Muscle of leg (tissue), 16 donors: ENCODE measurements at places on chromosomes 4 and X. TPM values are rescaled to one million over a fixed set of nuclear protein-coding genes. Genes with fewer than 3 reads are reported as not detected.
A peak's percentile ranks its signal among the peaks of the same experiment; 100 is the strongest.

Gene VCX3A
- not detected for total RNA-seq

Gene TAF7L
- total RNA-seq: 0.09 TPM

Gene AKAP4
- 0.66 TPM for total RNA-seq

DNA sequence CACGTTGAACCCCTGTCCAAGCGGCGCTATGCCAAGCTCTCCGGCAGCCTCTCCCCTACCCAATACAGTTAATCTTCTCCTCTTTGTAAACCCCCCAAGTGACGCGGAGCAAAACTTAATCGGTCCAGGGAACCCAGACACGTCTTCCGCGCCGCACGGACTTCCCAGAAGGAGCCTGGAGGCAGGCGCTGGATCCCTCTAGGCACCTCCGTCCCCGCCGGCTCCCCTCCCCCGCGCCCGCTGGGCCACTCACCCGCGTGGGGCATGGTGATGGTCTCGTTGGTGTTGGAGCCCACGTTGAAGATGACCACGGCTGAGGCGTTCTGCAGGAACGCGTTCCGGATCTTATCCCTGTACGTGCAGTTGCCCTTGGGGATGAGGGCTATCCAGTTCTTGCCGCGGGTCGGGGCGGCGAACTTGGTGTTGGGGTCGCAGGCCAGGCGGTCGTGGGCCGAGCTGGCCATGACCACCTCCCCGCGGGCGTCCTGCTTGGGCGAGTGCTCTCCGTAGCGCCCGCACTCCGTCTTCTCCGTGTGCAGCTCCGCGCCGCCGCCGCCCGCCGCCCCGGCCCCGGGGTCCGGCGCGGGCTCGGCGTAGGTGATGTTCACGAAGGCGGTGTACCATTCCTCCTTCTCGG, 1.1 kb downstream of the RNF150 start:
- no peak for DNase-seq

DNA sequence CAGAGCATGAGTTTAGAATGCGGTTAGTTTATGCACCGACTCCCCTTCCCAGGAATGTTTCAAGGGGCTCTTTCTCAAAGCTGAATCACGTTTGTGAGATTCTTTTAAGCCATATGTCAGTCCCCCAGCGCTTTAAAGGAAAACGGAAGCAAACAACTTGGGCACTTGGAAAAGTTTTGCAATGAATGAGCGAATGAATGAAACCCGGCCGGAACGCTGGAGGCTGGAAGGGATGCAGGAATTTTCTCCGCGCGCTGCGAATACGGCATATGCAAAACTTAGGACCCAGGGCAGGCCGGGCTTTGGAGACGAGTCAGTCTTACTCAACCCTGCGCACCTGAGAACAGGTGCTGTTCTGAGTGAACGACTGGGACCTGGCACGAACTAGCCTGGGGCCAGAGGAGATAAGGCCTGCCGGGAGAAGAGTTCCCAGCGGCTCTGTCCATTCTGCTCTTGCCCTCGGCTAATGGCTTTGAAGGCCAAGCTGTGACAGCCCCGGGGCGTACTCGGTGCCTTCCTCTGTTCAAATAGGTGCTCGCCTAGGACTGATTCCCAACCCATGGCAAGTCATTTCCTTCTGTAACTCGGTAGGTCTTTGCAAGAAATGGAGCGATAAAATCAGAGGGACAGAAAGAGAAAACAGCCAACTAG, 743 bp upstream of the NRK start:
- peak; percentile 68 for DNase-seq

- DNase-seq: peak; percentile 9
Observed at GRCh38 chr4:172048666-172049065, 235.5 kb downstream of the GALNTL6 start.
